Thyroid gland (tissue), 4 donors: ENCODE measurements at places on chromosomes 1 and 21. TPM values are rescaled to one million over a fixed set of nuclear protein-coding genes. Genes with fewer than 3 reads are reported as not detected.

DNA sequence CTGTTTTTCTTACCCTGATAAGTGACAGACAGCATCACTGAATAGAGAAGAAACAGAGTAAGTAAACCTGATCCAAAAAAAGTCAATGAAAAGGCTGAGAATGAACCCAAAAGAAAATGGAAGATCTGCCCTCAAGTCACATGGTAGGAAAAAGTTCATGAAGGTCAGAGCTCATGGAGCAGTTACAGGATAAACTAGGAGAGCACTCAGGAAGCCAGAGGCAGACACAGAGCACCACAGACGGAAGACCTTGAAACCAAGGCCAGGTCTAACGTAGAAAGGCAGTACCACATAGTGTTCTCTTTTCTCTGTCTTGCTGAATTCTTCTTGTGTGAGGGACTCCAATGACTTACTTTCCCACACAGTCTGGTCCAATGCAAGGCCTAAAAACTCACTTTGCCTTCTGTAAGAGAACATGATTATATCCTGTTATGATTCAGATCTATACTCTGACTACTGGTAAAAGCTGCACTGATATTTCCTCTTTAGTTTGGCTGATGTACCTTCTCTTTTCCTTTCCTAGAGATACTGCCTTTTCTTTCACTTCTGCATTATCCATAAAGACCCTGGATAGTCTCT lies 40.8 kb downstream of the RTCA start:
- no peak for DNase-seq

- peak; percentile 45 for DNase-seq
Measured at GRCh38 chr1:77825131-77825709, 45.8 kb downstream of the MIGA1 start.

DNA sequence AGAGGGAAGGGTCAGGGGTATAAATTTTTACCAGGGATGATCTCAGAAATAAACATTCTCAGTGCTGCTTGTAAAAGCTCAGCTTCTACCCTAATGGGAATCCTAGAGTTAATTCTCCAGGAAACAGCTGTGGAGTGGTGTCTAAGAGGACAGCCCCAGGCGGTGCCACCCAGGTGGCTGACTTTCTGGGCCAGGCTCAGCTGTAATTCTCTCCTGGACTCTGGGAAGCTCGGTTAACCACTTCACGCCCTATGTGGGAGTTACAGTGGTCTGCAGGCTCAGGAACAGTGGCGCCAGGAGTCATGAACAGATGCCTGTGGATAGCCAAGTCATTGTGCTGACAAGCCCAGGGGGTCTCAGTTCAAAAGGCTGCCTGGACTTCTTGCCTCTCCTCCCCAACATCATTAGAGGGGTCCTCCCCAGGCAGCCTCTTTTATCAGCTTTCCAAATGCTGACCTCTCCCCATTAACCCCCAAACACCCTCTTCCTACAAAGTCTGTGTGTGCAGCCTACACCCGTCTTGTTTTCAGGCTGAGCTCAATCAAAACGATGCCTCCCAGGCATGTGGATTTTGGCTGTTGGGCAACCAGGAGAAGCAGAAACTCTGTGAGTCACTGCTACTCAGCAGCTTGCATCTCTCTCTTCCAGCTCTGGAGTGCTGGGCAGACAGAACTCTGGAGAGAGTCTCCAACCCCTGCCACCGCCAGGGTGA lies 1.2 kb downstream of the HHIPL2 start:
- peak; percentile 72 for DNase-seq

GRCh38 chr1:90335558-90335957 lies 340.6 kb downstream of the ZNF326 start:
- no peak for DNase-seq

GRCh38 chr1:1067860-1068516 lies 6.1 kb downstream of the RNF223 start:
- no peak for DNase-seq

The SLAMF9 gene
- not detected for total RNA-seq

The MANEAL gene
- total RNA-seq, result 2.6 TPM
